ENCODE measurements at places on chromosomes 13 and 19. TPM values are rescaled to one million over a fixed set of nuclear protein-coding genes. Genes with fewer than 3 reads are reported as not detected.

The LENG8 gene
- total RNA-seq: 233 TPM

The ZNF571 gene
- total RNA-seq: 2.9 TPM

The LRRC8E gene
- total RNA-seq: not detected

The ATP4A gene
- not detected for total RNA-seq

The CDX2 gene
- not detected for total RNA-seq

The PSG5 gene
- total RNA-seq: not detected

The TMIGD2 gene
- 2.6 TPM for total RNA-seq

The ZNF563 gene
- 4.5 TPM for total RNA-seq

The FFAR3 gene
- 0.78 TPM for total RNA-seq

DNA sequence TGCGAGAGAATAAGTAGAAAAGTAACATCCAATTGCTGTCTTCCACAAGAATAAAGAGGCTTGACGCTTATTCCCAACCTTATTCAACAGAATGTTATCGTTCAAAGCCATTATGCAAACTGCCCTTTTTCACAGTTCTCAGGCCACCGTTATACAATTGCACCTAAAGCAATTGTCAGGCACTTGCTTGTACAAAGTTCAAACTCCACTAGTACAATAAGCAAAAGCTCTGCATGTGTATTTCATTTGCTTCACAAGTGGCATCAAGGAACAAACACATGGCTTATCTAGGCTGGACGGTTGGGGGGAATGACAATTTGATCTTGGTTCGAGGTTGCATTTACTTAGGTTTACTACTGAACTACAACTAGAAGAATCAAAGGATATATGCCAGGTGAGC lies 815.6 kb downstream of the EFNB2 start:
- no peak for DNase-seq

GRCh38 chr13:51444922-51445321 lies 7.9 kb downstream of the INTS6 start:
- no peak for DNase-seq

DNA sequence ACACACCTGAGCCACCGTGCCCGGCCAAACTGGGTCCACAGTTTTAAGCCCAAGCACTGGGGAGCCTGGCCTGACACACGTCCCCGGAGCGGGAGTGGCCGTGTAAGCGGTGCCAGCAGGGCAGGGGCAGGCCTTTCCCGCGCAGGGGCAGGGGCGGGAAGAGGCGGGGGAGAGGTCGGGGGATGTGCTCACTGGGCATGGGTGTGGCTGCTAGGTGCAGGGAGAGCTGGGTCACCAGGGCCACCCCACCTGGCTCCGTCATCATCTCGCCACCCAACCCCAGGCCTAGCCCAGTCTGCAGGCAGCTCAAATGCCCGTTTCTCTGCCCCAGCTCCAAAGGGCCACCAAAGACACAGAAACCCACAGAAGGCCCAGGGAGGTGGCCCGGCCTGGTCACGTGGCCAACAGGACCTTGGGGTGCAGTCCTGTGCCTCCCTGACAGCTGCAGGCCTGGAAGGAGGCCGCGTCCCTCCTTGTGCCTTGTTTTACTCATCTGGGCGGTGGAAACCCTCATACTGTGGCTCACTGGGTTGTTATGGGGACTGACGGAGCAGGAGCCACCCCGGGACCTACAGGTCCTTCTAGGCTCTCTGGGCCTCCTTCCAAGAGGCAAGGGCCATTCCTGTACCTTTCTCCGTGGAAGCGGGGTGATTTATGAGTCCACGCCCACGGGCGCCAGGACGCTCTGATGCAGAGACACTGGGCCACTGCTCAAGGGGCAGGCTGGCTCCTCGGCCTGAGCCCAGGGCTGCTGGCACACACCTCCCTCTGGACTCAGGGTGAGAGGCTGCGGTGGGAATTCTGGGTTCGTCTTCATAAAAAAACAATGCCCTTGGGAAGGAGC lies 27.7 kb downstream of the MAP2K2 start:
- no peak for DNase-seq

GRCh38 chr13:92967923-92968322 lies 258.7 kb upstream of the GPC6 start:
- DNase-seq: no peak

GRCh38 chr13:103328899-103329298 lies 262.7 kb upstream of the SLC10A2 start:
- no peak for DNase-seq

DNA sequence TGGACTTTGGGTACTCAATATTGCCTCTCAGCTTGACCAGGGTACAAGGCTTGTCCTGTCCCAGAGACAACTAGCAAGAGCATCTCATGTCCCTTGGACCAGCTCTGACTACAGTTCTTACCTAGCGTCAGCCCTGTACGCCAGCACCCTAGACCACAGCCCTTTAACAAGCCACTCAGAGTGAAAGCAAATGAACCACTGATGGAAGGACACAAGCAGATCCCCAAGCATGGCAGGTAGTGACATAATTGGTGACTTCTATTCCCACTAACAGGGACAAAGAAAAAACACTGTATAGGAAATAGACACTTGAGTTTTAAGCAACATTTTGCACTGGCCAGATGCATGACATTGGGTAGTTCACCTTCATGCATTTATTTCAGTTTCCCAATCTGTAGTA lies 8.8 kb upstream of the LRCH1 start:
- DNase-seq: no peak

DNA sequence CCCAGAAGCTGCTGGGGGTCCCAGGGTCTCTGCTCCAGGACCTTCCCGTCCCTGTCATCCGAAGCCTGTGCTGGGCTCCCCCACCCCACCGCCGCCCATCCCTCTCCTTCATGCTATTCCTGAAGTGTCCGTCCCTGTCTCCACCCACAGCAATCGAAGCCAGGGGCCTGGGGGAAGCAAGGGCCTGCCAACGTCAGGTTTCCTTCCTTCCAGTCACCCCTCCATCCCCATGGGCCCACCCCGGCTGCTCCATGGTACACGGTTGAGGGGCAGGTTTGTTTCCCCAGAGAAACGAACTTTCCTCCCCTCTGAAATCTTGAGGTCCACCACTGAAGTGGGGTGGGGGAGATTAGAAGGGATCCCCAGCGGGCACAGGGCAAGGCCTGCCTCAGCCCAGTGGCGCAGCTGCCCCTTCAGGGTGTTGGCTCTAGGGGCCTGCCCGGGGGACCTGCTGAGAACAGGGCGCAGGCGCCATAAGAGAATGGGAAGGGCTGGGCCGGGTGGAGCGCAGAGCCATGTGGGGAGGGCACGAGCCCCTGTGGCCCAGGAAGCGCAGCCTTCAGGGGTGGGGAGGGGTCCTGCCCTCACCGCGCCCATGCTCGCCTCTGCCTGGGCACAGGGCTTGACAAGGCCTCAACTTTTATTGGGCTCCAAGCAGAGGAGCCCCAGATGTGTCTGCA lies 16.1 kb downstream of the CEBPG start:
- no peak for DNase-seq

DNA sequence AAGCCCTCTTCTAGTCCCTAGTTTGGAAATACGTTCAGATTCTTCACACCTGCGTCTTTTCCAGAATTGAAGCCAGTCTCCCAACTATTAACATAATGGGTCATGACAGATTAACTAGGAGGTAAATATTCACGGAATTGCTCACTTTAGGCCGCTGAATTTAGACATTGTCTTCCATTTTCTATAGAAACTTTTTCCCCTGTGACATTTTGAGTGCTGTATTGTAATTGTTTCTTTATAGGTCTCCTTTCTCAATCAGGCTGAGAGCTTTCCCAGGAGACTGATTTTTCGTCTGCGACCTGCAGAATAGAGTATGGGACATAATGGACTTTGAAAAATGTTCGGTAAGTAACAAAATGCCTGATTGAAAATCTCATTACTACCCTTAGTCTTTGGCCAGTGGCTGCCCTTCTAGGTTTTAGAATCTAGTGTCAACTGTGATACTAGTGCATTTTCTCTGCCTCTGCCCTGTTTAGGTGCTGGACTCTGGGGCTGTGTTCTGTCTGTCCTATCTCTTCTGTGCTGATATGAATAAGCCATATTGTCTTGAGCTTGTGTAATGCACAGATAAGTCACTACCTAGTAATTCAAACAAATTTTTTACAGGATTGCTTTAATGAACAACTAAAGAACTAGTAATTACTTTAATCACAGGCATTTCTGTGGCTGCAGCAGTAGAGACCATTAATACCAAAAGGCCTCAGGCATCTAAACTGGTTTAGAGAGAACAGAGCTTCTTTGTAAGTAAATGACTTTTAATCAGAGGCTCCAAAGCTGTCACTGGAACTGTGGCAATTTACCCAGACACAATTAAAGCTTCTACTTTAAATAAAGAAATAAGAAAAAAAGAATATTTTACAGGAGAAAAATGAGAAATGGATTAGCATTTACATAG lies 122.4 kb upstream of the FREM2 start:
- no peak for DNase-seq

- peak; percentile 74 for DNase-seq
These were observed at the start of gene CEACAM21 for GRCh38 chr19:41575998-41576397. Gene CEACAM21 (plus strand): TSS chr19:41576166. CDS start chr19:41576275, 109 bp downstream.

- DNase-seq: no peak
These were observed 80.2 kb downstream of the IRS2 start for GRCh38 chr13:109706015-109706715.

GRCh38 chr19:51094696-51095279 lies 12.1 kb upstream of the KLK14 start:
- peak; percentile 35 for DNase-seq

- DNase-seq: peak; percentile 94
These were observed 9.0 kb upstream of the JUND start for GRCh38 chr19:18290302-18291018.

- no peak for DNase-seq
These were observed 9.1 kb downstream of the ZNF100 start for GRCh38 chr19:21758296-21758695.

GRCh38 chr13:73106513-73107178 lies 47.8 kb downstream of the KLF5 start:
- no peak for DNase-seq

DNA sequence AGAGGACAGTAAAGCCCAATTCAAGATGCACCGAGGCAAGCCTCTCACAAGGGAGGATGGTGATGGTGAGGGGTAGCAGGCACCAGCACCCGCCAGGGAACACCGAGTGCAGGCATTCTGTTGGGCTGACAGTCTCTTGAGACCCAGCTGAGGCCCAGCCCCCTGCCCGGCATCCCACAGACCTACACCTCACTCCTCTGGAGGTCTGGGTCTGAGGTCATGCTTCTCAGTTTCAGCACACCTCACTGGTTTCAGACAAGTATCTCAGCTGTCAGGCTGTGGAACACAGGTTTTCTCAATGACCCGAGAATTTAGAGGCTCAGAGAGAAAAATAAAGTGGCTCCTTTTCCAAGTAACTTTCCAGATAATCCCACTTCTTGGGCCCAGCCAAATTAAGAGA lies 27.7 kb upstream of the EPHX3 start:
- no peak for DNase-seq

DNA sequence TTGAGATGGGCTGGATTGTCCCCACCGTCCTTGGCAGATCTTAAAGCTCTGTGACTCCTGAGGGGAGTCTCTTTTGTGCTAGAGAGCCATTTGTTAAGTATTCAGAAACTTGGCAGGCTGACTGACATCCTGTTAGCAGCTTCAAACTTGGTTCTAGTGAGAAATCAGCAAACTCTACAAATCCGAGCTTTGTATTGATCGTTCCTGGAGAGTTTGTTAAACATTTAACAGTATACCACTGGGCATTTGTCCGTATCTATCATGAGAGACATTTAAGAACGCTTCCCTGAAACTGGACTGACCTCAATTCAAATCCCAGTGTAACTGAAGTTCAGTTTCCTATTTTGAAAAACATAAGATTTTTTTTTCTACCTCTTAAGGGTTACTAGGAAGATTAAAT lies 3.1 kb downstream of the ATP12A start:
- DNase-seq: no peak

- peak; percentile 38 for DNase-seq
These were observed 1.5 kb downstream of the PLEKHF1 start for GRCh38 chr19:29666578-29667386.

DNA sequence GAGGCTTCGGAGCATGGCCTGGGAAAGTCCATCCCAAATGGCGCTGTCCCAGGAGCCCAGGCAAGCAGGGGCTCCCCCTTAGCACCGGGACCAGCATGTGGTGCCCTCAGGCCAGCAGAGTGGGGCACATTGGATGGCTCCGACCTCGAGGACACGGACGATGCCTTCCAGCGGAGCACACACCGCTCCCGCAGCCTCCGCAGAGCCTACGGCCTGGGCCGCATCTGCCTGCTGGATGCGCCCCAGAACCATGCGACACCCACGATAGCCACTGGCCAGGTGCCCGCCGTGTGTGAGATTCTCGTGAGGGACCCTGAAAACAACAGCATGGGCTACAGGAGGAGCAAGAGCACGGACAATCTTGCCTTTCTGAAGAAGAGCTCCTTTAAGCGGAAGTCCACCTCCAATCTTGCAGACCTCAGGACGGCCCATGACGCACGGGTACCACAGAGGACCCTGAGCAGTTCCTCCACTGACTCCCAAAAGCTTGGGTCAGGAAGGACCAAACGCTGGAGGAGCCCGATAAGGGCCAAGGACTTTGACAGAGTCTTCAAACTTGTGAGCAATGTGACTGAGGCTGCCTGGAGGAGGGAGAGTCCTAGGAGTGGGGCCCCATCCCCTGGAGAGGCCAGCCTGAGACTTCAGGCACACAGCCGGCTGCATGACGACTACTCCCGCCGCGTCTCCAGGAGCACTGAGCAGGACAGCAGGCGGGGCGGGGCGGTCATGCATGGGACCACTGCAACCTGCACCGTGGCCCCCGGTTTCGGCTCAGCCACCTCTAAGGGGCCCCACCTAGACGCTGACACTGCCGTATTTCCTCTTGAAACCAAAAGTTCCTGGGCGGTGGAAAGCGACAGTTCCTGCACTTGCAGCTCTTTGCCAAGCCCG lies 63.1 kb downstream of the SPATA13 start:
- no peak for DNase-seq

DNA sequence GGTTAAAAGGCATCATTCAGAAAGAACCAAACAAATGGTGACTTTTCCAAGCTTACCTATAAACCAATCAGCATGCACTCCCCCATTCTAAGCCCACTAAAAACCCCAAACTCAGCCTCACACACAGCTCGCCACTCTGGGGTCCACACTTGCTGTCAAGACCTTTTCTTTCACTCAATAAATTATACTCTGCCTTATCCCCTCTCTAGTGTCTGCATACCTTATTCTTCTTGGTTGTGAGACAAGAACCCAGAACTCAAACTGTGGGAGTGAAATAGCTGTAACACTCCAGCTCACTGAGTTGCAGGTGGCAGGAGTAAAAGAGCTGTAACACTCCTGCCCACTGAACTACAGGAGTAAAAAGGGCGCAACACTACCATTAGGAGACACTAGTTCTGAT lies 559.0 kb downstream of the TBC1D4 start:
- no peak for DNase-seq

DNA sequence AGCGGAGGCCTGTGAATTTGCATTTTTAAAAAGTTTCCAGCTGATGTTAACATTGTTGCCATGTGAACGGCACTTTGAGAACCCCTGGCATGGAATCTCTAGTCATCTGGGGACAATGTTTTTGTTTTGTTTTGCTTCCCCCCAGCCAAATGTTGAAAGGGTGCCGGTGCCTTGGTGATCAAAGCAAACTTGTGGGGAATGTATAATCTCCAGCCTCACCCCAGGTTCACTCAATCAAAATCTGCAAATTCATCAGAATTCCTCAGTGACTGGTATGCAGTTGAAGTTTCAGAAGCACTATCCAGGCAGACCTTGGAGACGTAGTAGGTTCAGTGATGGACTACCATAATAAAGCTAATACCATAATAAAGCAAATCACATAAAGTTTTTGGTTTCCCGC lies 428.7 kb downstream of the MYO16 start:
- DNase-seq: no peak

- DNase-seq: peak; percentile 75
These were observed 6.7 kb upstream of the PLIN4 start for GRCh38 chr19:4524808-4525562.

GRCh38 chr19:38107129-38107528 lies 116.9 kb downstream of the DPF1 start:
- no peak for DNase-seq

- no peak for DNase-seq
These were observed 132.7 kb downstream of the ZDHHC20 start for GRCh38 chr13:21326155-21327031.

GRCh38 chr19:31880283-31880682 lies 465.1 kb upstream of the ZNF507 start:
- DNase-seq: no peak

Measured in activated CD4-positive, alpha-beta memory T cell treated with anti-CD3 and anti-CD28 coated beads, Interleukin-2, amount 10 ng/mL, durations not matched to agents 7 days and 5 days (primary cell).